Stimulated activated CD8-positive, alpha-beta memory T cell treated with anti-CD3 and anti-CD28 coated beads, Interleukin-4, amount 100 ng/mL, for 4 hours (primary cell): ENCODE measurements at places on chromosomes 1 and 21.

DNA sequence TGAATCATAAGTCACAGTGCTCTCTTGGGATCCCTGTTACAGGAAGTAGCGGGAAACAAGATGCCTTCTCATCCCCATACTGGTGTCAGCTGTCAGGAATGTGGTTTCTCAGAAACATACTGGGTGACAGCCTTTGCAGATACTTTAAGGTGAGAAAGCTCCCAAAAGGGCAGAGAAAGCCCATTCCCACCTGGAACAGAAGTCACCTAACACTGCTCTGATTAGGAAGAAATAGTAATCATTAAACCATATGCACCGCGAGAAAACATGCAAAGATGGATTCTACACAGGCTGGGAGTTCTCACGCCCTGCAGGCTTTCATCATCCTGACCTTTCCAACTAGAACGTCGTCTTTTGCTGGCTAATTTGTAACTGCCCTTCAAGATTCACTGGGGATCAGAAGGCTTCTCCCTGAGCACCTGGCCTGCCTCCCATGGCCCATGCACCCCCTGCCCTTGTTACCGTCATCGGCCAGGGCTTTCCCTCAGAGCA, 46.2 kb upstream of the SLC44A3 start:
- DNase-seq, result no peak

- DNase-seq, result no peak
Observed at GRCh38 chr1:186985889-186986491, 157.2 kb downstream of the PLA2G4A start.

DNA sequence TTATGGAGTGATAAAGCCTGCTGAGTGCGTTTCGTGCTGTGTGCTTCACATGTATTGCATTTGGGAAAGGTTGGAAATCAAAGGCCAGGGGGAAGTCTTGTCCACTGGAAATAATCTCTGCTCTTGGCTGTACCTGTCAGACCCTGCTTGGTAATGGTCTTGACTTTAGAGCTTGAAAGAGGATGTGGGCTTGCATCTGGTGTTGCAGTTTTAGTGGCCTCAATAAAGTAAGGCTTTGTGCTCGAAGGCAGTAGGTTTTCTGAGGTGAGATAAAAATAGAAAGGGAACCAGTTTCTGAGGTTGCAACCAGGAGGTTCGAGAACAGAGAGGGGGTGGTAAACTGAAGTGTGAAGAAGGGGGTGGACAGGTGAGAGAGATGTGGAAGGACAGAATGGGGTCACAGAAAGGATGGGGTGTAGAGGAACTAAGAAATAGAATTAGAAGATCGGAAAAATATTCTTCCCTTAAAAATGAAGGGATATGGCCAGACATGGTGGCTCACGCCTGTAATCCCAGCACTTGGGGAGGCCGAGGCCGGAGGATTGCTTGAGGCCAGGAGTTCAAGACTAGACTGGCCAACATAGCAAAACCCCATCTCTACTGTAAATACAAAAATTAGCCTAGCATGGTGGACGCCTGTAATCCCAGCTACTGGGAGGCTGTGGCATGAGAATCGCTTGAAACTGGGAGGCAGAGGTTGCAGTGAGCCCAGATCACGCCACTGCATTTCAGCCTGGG, 1.5 kb downstream of the S100PBP start:
- no peak for DNase-seq

DNA sequence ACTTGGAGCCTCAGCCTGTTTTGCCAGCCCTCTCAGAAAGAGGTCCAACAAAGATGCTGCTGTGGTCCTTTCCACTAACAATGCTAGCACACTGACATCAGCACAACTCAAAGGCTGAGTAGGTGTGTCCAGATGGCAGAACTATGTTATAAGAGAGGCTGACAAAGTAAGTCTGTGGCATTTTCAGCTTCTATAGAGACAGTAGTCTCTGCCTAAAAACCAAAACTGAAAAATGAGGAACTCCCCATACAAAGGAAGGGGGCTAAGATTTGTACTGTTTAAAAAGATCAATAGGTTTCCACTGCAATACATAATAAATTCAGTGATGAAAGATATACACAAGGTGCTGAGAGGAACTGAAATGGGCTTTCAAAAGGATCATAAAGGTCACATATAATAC, 12.3 kb downstream of the ERO1B start:
- no peak for DNase-seq

DNA sequence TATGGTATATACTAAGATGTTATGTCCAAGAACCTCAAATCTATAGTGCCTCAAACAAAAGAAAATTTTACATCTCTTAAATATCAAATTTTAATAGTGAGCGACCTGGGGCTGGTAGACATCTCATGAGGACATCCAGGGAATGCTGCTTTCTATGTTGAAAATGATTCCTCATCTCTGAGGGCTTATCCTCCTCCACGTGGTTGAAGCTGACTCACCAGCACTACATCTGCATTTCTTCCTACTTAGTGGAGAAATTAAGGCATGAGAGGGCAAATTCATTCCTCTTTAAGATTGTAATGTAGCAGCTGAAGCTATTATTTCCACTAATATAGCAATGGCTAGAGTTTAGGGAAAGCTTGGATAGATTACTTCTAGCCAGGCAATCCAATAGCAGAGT, 529.5 kb downstream of the COL11A1 start:
- DNase-seq, result no peak

DNA sequence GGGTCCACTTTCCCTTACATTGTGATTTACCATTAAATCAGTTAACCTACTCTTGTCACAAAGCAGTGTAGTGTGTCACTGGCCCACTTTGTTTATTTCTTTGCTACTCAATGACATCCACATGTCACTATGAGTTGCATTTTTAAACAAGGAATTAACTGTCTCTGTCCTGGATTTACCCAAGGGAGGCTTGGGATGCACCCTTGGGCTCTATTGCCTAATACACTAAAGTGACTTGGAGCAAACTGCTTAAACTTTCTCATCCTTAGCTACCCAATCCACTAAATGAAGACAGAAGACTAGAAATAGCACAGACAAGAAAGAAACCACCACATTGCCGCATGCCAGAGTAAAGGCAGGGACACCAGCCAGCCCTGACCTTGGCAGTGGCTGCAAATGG, 136.2 kb upstream of the TIAM1 start:
- DNase-seq, result no peak

GRCh38 chr1:33025761-33026160, 10.9 kb downstream of the AK2 start:
- no peak for DNase-seq

- no peak for DNase-seq
Observed at GRCh38 chr1:202516434-202516877, 168.0 kb downstream of the PPP1R12B start.
